Stimulated activated CD4-positive, alpha-beta T cell treated with anti-CD3 and anti-CD28 coated beads, TNF-alpha, amount 100 ng/mL, for 4 hours (primary cell): ENCODE measurements at places on chromosomes 4 and X.

- DNase-seq, result no peak
These were observed 71.7 kb upstream of the BCOR start for GRCh38 chrX:40169193-40170101.

DNA sequence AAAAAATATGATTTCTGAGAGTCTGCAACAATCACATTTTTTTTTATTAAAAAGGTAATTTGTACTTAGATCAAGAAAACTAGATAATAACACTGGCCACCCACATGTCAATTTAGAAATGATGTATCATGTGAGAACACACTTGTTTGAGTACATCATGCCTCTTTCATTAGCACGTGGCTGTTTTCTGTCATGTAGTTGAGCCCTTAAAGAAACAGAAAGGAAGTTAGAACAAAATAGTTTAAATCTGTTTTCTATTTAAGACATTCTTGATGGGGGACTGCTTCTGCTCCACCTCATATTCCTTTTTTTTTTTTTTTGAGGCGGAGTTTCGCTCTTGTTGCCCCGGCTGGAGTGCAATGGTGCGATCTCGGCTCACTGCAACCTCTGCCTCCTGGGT is 207.5 kb downstream of the NSUN7 start:
- no peak for DNase-seq

DNA sequence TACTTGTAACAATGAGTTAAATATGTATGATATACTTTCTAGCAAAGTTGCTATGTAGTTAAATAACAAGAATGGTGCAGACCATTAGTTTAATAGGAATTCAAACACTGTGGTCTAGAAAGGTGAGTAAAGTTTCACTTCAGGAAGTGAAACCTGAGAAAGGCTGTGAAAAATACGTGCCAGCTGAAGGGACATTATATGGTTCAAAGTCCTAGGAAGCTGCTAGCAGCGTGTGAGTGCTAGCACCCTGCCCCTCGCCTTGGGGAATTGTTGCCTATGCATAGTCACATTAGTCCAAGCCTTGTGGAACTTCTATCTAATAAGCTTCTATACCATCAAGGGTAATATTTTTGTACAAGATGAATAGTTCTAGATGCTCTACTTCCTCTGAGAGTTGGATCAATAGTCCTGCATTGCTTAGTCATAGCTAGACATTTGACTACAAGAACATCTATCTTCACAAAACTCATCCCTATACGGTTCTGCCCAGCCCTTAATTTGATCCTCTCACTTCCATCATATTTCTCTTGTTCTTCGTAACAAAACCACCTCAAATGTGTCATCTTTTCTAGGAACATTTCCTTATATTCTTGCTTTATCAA is 45.8 kb upstream of the ARSJ start:
- DNase-seq, result no peak

- DNase-seq, result no peak
These were observed 31.5 kb downstream of the IRS4 start for GRCh38 chrX:108704839-108705238.

GRCh38 chr4:55517526-55518229 is 29.0 kb downstream of the CLOCK start:
- DNase-seq, result no peak

- no peak for DNase-seq
These were observed 2.4 kb upstream of the WDFY3 start for GRCh38 chr4:84968925-84969324.

- DNase-seq, result no peak
These were observed 37.3 kb downstream of the ARHGAP6 start for GRCh38 chrX:11628399-11628798.

- no peak for DNase-seq
These were observed at the start of gene NUDT10 for GRCh38 chrX:51332188-51332942. Gene NUDT10 (plus strand): TSS chrX:51332822. CDS start chrX:51332966, 144 bp downstream.

GRCh38 chrX:42524379-42524778 is 253.6 kb downstream of the PPP1R2C start:
- no peak for DNase-seq

DNA sequence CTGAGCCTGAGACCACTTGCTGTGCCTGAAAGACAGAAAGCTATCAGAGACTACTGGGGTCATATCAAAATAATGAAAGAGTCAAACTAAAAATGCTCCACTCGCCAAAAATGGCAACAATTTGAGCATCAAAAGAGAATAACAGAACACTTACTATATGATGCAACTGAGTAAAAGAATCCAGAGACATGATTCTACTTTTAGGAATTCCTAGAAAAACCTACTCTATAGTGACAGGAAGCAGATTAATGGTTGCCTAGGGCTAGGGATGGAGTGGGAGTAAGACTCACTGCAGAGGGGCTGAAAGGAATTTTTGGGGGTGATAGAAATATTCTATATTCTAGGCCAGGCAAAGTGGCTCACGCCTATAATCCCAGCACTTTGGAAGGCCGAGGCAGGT is 29.4 kb upstream of the SLAIN2 start:
- no peak for DNase-seq

DNA sequence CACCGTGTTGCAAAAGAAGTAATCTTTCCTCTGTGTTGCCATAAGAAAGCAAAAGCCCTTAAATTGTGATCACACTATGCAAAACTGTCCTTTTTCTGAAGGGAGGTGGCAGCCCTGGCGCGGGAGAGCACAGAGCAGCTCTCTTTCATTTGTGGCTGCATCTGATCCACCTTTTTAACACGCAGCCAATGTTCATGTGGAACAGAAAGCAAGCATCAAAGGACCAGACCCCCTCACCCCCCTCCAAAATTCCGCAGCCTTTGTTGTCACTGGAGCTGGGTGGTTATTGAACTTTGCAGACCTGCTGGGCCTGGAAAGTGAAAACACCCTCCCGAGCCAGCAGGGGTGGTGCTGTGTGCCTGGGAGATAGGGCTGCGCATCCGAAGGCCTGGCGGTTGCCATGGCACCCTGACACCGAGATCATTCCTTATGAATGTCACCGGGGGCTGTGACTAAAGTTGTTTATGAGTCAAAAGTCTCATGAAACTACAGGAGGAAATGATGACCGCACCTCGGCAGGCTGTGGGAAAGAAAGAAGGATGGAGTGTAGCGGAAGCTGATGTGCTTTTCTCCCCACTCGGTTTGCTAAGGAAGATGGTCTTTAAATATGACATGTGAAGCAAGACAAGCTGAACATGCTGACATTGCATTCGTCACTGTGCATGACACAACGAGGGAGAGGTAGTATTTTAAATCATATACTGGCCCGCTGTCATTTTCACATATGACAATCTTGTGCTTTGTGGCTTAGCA is 367.4 kb downstream of the UNC5C start:
- no peak for DNase-seq

DNA sequence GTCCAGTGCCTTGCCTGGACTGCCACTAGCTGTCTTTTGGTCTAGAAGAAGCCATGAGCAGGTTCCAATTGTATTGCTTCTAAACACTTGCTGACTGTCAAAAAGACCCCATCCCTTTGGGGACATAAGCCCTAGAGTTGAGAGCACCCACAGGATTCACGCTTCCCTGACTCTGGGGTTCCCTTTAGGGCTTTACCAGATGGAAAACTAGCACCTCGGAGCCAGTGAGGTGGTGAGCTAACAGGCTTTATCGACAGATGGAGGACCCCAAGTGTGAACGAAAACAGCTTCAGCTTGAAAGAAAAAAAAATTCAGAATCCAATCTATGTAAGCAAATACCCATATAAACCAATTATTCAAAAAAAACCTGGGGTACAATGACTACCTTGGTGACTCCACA is 90.8 kb downstream of the NAA11 start:
- no peak for DNase-seq

- DNase-seq, result no peak
These were observed 8.6 kb downstream of the KLF3 start for GRCh38 chr4:38672397-38673129.

GRCh38 chrX:40757058-40757457 is 21.7 kb upstream of the MED14 start:
- no peak for DNase-seq

- DNase-seq, result no peak
These were observed 167.6 kb downstream of the ARHGAP24 start for GRCh38 chr4:85642356-85643100.

GRCh38 chrX:4379071-4379470 is 665.6 kb upstream of the PRKX start:
- no peak for DNase-seq

DNA sequence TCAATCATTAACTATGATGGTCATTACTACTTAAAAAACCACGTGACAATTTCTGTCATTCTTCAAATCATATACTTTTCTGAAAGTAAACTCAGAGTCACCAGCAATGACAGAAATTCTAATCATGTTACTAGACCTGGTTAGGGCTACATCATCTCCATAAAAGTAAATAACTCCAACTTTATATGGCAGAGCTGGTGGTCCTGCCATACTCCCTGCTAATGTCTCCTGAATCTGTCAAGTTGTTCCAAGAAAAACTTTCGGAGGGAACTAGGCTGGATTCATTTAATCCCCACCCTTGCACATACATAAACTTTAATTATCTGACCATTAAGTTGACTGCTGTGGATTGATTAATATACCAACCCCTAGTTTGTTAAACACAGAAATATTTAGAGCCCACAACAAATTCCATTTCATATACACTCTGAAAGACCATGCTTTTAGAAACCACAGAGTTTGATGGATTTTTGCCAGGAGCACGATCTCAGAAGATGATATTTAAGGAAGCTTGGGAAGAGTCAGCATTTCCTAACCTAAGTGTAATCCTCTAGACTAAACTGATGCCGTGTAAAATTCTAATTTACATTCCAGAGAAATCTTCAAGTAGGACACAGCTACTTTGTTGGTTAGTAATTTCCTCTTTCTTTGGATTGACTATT is 577.0 kb downstream of the FAT4 start:
- DNase-seq, result no peak

- DNase-seq, result no peak
These were observed 16.7 kb downstream of the MGST2 start for GRCh38 chr4:139682309-139682708.

DNA sequence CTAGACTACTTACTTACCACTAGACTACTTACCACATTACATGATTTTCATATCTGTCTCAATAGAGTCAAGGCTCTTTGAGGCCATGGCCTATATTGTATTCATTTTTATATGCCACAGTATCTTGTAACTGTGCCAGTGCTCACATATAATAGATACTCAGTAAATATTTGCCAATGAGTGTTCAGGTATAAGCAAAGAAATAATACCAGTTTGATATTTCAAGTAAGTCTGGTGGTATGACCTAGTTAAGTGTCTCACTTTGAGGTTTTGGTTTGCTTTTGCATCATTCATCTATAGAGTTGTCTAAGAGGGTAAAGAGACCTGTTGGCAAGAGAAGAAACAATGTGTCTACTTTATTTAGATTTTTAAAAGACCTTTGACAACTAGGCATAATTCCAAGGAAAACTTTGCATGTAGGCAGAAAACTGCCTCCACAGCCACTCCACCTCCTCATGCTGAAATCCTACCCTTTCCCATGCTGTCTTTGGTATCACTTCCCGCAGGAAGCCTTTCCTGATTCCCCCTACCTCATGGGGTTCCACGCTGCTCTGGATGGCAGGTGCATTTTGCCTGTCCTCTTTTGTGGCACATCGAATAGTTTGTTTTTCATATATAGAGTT is 91.3 kb upstream of the KLHL13 start:
- no peak for DNase-seq

DNA sequence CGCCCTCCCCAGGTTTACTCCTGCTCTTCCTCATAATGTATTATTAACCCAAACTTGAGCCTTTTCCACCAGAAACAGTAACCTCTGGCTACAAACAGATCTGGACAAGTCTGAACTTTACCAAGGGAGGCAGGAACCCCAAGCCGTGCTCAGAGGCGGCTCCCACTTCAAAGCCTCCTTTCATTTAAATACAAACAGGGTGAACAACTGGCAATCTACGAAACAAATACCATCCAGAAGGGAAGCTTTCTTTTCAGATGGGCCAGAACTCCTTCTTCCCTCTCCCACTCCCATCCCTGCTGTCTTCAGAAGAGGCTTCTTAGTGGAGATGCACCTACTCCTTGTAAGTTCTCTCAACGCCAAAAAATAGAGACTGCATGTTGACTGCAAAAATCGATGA is 2.1 kb upstream of the GPC4 start:
- no peak for DNase-seq

DNA sequence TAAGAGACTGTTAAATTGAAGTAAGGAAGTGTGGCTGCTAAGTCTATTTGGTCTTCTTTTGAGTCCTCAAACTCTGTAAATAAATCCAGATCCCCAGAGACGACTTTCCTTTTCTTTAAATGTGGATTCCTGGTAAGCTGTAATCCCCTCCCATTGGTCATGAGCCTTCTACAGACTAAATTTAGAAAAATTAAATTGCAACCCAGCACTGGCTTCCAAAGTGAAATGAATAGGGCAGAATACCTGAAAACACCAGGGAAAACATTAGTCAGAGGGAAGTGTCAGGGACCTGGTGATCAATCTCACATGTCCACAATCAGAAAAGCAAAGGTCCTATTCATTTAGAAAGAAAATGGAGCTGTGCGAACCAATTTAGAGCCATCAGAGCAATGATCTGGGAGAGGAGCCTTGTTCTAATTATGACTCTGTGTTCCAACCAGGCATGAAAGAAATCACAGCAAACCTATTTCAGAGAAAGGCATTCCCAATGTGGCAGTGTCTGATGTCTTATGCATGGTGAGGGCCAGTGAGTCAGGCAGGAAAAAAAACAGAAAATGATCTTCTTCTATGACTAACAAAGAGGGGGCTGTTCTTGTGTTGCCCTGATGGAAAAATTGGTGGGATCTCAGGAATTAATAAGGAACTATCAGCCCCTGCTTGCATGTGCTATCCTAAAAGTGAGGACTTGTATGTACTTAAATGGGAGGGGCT is 19.8 kb upstream of the CCDC149 start:
- no peak for DNase-seq

GRCh38 chr4:80446664-80447063 is 111.1 kb downstream of the CFAP299 start:
- DNase-seq, result no peak

DNA sequence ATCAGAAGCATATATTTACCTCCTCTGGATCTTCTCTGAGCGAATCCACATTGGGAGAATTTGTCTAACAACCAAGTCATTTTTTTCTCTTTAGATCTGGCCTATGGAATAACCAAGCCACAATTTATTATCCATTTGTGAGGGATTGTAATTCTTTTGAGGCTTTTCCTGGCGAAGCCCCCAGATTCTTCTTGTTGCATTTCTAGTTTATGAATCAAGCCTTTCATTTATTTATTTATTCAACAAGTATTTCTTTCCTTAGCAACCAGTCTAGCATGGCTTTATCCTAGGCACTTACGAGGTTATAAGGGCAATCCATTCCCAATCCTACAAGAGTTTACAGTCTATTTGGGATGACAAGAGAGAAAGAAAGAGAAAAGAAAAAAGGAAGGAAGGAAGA is 18.4 kb upstream of the FNIP2 start:
- DNase-seq, result no peak

DNA sequence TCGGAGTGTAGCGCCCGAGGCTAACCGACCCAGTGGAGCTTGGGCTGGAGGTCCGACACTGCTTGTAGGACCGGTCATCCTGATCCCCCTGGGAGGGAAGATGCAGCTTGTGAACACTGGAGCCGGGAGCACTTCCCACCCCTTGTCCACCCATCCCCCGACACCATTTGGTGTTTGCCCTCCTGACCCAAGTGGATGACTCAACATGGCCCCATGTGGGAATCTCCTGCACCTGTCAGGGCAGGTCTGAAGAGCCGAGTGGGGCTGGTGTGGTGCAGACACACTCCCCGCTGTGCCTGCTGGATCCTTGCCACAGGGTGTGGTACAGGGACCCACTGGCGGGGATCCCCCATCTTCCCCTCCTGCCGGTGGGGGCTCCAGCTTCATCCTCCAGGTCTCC is 90.0 kb upstream of the AFAP1 start:
- DNase-seq, result no peak

- no peak for DNase-seq
These were observed 5.9 kb downstream of the ARHGEF38 start for GRCh38 chr4:105558277-105558676.

GRCh38 chrX:48703642-48704481 is 7.3 kb downstream of the SUV39H1 start:
- DNase-seq, result no peak
